ENCODE measurements at places on chromosomes 7 and 10. TPM values are rescaled to one million over a fixed set of nuclear protein-coding genes. Genes with fewer than 3 reads are reported as not detected.

GRCh38 chr7:151735851-151736402 lies 141.0 kb downstream of the PRKAG2 start:
- no peak for DNase-seq

DNA sequence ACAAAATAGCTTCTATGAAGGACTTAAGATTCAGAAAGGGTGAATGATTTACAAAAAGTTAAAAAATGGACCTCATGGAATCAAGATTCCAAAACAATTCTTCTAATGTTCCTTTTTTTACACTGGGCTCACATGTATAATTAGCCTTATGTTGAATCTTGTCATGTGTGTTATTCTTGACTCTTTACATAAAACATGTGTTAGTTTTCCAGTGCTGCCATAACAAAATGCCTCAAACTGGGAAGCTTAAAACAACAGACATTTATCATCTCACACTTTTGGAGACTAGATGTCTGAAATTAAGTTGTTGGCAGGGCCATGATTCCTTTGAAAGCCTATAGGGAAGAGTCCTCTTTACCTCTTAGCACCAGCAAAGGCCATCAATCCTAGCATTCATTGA lies 192.5 kb upstream of the SORCS1 start:
- DNase-seq, result no peak

- no peak for DNase-seq
Observed at GRCh38 chr7:111261496-111261895, 170.6 kb downstream of the LRRN3 start.

GRCh38 chr10:121148921-121149320 lies 297.8 kb downstream of the WDR11 start:
- DNase-seq, result no peak

Gene RBM17
- 69.5 TPM for total RNA-seq

- DNase-seq, result no peak
Observed at GRCh38 chr10:31936933-31937332, 8.3 kb upstream of the ARHGAP12 start.

- DNase-seq, result no peak
Observed at GRCh38 chr7:90772410-90772809, 176.3 kb downstream of the CDK14 start.

GRCh38 chr7:64755865-64756264 lies 38.4 kb upstream of the ZNF138 start:
- no peak for DNase-seq

- DNase-seq, result no peak
Observed at GRCh38 chr7:2052657-2053048, 180.1 kb downstream of the MAD1L1 start.

DNA sequence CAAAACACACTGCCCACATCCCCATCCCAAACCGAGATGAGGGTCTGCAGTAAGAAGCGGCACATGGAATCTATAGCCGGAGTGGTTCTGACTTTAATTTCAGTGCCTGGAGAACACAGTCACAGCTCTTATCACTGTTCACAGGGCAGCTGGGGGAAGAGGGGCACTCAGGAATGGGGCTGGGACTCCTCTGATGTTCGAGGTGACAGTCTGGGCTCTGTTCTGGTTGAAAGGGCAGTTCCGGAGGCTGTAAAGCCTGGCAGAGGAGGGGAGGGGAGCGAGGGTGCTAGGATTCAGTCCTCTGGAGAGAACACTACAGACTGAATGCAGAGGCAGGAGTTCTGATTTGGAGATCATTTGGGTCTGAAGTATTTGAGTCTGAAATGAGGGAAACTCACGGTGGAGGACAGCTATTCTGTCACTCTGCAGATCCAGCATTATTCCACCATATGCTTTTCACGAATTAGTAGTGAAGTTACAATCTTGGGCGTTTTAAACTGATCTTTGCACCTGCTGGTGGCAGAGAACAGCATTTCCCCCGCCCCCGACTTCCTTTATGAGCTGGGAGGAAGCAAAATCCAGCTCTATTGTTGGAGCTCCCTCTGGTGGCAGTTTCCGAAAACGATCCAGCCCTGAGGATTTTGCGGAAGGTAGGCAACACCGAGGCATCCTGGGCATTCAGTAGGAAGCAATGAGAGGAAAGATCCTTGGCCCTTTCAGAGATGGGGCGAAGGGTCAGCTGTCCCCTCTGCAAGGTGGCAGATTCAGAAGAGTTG lies 22.7 kb upstream of the KCNK18 start:
- DNase-seq, result peak; percentile 20

DNA sequence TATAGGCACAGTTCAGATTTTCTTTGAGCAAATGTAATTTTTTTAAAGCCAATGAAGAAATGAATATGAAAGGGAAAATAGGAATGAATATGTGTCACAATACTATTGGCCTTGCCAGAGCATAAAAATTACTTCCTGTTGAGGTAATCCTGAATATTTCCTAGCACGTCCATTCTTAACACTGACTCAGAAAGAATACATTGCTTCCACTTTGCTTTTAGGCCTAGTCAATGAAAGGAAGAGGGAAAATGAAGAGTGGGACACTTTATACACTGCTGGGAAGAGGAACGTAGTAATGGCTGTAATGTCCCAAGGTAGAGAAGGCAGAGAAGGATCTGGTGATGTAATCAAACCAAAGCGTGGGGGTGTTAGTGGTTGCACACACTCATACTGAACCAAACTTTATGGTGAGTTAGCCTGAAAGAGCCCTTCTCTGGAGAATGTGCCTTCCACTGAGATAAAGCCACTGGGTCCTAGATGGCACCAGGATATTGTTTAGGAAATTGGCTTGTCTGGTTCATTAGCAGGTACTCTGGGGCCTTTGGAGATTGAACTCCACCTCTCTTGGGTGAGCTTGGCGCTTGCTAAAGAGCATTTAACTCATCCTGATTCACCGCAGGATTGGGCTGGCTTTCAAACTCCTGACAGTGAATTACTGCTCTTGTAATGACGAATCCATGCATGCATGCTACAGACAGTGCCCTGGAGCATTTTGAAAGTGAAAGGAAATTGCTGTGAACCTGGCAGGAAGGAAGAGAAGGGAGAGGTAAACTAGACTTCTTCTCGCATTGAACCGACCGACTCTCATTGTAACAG lies 254.9 kb downstream of the KIAA1217 start:
- DNase-seq, result peak; percentile 5

- DNase-seq, result no peak
Observed at GRCh38 chr10:113423981-113424721, 128.7 kb upstream of the HABP2 start.

GRCh38 chr7:38448584-38449234 lies 175.3 kb upstream of the TARP start:
- no peak for DNase-seq

DNA sequence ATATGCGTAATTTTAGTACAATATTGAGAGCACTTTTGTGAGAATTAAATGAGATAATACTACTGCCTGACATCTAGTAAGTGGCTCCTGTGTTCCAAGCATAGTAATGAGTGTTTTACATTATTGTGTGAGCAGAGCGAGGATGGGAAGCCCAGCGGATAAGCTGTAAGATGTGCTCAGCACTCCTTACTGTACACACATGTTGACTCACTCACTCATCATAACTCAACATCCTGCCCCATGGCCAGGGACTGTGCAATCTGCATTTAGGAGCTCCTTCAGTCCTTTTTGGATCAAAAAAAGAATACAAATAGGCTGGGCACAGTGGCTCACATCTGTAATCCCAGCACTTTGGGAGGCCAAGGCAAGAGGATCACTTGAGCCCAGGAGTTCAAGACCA lies 72.9 kb upstream of the NEBL start:
- peak; percentile 11 for DNase-seq

Gene ADO
- total RNA-seq, result 17.7 TPM

- no peak for DNase-seq
Observed at GRCh38 chr7:100893318-100893895, 2.3 kb downstream of the ACHE start.

- DNase-seq, result no peak
Observed at GRCh38 chr7:40965774-40966173, 737.1 kb downstream of the INHBA start.

Gene LRRTM3
- total RNA-seq, result not detected

DNA sequence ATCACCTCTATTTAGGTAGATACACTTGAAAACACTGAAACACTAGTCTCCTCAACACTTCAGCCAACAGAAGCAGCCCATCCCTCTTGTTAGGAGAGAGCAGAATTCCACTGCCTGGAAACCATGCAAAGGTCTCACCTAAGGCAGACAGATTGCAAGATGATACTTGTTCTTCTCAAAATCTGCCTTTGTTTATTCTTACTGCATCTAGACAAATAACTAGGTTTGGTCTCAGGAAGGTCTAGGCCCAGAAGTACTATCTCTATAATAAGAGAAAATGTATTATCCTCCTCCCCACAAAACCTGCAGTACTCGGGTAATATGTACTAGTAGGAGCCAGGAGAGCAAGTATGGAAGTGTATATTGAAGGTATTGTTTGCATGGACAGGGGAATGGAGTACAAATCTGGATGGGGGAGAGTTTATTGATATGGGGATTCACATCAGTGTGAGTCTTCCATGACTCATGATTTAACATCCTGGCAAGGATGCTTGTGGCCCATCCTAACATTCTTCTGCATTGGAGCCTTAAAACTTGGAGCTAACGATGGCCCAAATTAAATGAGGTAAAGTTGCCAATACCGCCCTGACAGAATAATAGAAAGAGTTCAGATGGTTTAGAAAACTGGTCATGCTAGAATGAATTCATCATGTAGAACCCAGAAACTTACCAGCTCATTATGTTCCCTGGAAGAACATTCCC lies 109.2 kb downstream of the EPC1 start:
- no peak for DNase-seq

DNA sequence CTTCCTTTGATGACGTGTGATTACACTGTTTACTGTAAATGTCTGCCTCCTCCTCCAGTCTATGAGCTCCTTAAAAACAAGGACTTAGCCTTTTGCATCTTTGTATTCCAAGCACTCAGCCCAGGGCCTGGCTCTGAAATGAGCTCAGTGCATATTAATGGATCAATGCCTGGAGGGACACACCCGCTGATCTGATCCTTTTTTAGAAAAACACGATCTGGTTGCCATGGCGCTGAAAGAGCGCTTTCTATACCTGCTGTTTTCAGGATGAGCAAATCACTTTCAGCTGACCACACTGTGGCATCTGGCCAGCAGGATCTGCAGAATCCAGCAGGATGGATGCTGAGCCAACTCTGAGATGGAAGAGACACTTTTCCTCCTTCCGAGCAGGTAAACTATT lies 37.8 kb upstream of the GARS1 start:
- no peak for DNase-seq

- no peak for DNase-seq
Observed at GRCh38 chr10:69153227-69153626, 26.8 kb upstream of the SUPV3L1 start.

GRCh38 chr10:119867317-119867716 lies 5.3 kb downstream of the MCMBP start:
- no peak for DNase-seq

DNA sequence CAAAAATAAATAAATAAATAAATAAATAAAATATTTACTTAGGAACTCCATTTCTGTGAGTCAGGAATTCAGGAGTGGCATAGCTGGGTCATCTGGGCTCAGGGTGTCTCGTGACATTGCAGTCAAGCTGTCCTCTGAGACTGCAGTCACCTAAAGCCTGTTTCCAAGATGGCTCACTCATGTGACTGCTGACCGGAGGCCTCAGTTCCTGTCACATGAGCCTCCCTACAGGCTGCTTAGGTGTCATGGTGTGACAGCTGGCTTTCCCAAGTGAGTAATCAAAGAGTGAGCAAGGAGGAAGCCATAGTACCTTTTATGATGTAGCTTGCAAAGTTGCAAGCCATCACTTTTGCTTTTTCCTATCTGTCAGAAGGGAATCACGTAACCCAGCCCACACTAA lies 128.6 kb upstream of the KCTD7 start:
- no peak for DNase-seq

GRCh38 chr7:2033586-2034135 lies 199.1 kb downstream of the MAD1L1 start:
- no peak for DNase-seq

DNA sequence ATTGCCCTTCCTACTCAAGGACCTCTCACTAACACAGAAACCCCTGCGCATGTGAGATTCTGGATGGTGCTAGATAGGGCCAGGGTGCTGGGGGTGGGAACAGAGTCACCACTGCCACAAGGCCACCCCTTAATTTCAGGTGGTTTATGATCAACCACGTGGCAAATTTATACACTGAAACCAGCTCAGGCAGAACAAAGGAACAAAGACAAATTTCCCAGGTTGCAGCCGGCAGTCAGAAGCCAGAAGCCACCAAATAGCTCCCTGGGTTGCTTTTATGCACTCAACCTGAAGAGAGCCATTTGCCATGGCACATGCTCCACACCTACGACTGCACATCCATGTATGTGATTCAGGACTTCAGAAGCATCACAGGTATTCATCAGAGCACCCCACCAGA lies 2.5 kb downstream of the VOPP1 start:
- DNase-seq, result no peak

Gene TMEM229A
- total RNA-seq, result not detected

DNA sequence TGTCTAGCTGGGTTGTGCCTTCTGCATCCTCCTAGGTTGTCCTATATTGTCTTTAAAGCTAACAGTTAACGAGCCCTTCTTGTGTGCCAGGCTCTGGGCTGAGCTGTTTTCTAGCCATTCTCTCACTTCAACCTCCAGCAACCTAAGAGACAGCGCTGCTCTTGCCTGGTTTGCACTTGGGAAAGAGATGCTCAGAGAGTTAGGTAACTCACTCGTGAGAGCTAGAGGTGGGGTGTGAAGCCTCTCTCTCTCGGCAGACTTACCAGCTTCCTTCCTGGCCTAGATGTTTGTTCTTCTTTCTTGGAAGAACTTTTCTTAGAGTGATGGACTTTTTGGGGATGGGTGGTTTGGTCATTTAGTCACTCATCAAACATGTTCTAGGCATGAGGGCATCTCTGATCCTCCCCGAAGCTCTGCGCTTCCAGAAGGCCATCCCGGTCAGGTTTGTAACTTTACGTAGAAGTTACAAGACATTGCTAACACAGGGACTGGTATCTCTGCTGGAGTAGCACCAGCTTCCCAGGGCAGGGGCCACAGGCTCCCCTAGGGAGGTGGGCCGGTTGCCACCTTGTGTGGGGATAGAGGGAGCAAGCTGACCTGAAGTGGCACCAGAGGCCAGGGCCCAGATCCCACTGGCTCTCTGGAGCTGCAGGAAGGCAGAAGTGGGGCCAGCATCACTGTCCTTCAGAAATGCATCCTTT lies 14.3 kb downstream of the TSPAN15 start:
- DNase-seq, result no peak

GRCh38 chr10:46555713-46556514 lies 544 bp downstream of the GPRIN2 start:
- no peak for DNase-seq

DNA sequence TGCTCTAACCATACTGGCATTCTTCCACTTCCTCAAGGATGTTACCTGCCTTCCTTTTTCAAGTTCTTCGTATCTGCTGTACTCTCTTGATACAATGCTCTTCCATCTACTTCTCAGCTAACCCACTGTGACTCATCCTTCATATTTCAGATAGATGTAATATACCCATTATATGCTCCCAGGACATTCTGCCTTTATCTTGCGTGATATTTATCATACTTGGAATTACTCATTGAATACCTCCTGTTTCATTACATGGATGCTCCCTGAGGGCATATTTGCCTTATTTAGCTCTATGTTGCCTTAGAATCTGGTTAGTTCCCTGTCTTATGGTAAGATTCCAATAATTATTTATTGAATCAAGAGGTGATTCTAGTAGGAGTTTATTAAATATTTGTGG lies 706.4 kb downstream of the SORCS3 start:
- DNase-seq, result no peak

Data from pulmonary artery endothelial cell (primary cell).